ENCODE measurements at places on chromosomes 16 and 17.

DNA sequence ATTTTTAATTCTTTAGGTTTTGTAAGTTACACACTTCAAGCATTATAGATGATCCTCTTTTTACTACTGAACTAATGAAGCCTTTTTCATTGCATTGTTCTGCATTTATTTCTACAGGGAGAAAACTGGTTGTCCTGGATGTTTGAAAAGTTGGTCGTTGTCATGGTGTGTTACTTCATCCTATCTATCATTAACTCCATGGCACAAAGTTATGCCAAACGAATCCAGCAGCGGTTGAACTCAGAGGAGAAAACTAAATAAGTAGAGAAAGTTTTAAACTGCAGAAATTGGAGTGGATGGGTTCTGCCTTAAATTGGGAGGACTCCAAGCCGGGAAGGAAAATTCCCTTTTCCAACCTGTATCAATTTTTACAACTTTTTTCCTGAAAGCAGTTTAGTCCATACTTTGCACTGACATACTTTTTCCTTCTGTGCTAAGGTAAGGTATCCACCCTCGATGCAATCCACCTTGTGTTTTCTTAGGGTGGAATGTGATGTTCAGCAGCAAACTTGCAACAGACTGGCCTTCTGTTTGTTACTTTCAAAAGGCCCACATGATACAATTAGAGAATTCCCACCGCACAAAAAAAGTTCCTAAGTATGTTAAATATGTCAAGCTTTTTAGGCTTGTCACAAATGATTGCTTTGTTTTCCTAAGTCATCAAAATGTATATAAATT, 53.0 kb downstream of the TUBD1 start:
- DNase-seq = no peak

GRCh38 chr17:82294064-82294773, 20.7 kb upstream of the CSNK1D start:
- DNase-seq = no peak

GRCh38 chr16:78677181-78677731, 577.8 kb downstream of the WWOX start:
- no peak for DNase-seq

DNA sequence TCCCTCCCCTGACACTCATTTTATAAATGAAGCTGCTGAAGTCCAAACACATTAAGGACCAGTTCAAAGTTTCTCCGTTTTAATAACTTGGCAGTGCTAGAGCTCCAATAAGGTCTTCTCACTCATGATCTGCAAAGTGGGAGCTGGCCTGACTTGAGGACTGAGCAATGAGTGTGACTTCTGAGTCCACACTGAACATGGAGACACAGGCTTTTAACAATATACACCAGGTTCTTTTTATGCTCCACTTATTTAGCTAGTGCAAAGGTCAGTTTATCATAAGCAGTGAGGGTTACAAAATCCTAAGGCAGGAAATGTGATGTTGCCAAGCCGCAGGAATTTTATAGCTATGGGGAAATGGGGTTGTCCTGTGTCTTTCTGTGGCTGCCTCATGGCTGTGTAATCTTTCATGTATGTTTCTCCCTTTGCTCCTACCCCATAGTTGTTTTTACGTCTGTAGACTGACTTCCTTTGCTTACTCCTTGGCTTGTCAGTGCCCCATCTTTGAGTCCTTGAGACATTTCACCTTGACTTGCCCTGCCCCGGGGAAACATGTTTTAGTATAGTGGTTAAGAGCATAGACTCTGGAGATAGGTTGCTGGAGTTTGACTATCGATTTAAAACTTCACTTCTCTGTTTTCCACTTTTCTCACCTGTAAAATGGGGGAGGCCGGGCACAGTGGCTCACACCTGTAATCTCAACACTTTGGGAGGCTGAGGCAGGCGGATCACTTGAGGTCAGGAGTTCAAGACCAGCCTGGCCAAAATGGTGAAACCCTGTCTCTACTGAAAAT, 12.2 kb upstream of the MMD start:
- no peak for DNase-seq

GRCh38 chr17:68711858-68712257, 110.7 kb upstream of the FAM20A start:
- no peak for DNase-seq

- no peak for DNase-seq
Observed at GRCh38 chr17:7745748-7746470, 28.4 kb downstream of the DNAH2 start.

- DNase-seq = peak; percentile 88
Observed at GRCh38 chr16:2205104-2205966, at the start of gene MLST8. Gene MLST8, plus strand, starts transcription at chr16:2205454. Its CDS starts 632 bp downstream, at chr16:2206086.

Measured in activated CD8-positive, alpha-beta memory T cell treated with anti-CD3 and anti-CD28 coated beads for 1 hour (primary cell).